Substantia nigra (tissue), 51 donors: ENCODE measurements at places on chromosomes 1 and 21.

DNA sequence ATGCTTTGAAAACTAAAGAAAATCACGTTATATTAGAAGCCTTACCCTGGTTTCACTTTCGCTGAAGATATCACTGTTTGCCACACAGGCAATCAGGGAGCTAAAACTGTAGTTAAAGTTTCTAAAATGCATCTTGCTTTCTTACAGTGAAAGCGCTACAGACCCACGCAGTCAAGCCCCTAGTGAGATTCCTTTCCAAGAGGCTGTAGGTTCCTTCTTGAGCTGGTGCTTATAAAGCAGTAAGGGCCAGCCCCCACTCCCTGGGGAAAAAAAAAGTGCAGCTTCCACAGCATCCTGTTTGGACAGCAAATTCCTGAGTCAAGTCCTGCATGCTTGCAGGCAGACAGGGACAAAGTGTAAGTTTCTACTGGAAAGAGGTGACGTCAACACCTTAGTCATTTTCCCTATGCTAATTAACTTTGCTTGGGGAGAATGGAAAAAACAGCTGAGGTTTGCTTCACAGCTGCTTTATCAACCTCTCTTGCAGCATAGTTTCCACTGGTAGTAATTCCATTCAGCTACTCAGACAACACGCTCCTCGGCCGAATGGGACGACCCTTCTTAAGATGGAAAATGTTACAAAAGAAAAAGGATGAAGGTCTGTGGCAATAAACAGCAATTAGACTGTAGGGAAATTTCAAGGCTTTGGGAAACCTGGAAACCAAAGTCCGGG, 14.7 kb upstream of the KCNE1 start:
- peak; percentile 10 for DNase-seq

- no peak for DNase-seq
Observed at GRCh38 chr1:202170726-202171125, 10.3 kb upstream of the PTPN7 start.

DNA sequence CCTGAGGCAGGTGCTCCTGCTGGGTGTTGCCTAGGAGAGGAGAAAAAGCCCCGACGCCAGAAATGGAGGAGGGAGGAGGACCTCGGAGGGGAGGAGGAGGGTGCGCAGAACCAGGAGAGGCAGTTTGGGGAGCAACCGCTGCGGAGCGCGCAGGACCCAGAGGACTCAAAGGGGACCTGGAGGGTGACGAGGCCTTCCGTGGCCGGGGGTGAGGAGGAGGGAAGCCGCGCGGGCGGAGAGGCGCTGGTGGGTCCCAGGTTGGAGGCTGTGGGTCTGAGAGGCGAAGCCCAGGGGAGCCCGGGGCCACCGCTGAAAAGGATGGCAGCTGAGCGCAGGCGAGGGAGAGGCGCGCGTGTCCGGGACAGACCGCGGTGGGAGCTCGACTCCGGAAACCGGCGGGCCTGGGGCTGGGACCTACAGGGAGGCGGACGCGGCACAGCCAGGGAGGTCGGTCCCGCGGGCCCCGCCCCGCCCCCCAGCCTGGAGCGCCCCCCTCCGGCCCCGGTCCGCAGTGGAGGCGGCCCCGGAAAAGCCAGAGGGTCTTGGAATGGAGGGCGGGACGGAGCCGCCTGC, 15.1 kb downstream of the RNF223 start:
- DNase-seq = no peak

DNA sequence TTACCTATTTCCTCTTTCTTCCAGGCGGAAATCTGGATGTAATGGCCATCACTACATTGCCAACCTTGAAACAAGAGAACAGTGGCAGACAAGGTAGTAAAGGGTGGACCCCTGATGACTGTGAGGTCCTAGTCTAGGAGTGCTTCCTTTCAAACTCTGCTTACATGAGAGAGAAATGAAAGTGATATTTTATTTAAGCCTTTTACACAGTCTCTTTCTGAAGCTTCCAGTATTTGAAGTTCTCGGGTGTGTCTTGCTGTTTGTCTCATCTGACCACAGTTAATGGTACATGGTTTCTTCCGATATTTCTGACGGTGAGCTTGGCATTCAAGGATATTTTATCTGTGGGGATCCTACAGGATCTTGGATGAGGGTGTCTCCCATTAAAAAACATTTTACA, 215.2 kb downstream of the SLC45A1 start:
- no peak for DNase-seq

- DNase-seq = no peak
Observed at GRCh38 chr1:202593845-202594244, 116.4 kb downstream of the SYT2 start.

- DNase-seq = no peak
Observed at GRCh38 chr1:17998889-17999288, 108.7 kb upstream of the IGSF21 start.

DNA sequence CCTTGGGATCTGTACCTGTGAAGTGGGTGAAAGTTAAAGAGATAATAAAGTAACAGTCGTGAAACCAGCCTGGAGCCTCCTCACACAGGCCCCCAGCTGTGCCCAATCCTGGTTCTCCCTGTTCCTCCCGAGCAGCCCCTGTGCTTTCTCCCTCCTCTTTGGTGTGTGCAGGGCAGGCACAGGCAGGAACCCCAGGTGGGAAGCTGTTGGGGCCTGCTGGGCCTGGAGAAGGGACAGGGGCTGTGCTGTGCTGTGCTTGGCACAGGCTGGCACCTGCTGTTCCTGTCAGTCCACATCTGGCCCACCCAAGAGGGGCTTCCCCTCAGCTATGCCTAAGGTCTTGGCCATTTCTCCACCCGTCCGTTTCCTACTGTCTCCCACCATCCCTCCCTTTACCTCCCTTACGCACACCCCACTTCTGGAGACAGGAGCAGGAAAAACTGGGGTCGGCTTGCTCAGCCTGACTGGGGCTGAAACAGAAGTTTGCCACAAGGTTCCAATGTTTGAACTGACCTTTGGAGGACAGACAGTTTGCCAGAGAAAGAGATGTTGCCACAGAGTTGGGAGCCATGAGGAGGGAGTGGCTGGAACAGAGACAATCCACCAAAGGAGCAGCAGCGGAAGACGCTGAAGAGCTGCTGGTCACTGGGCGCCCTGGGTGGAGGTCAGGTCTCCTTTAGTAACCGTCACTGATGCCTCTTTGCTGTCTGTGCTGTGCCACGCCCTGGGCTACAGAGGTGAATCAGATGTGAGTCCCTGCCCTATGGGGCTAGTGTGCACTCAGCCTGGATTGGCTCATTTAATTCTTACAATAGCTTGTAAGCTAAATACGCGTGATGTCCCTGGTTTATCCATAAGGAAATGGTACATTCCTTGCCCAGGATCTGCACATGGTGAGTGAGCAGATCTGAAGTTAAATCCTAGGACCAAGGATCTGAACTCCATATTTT, 18.8 kb upstream of the ARTN start:
- no peak for DNase-seq

DNA sequence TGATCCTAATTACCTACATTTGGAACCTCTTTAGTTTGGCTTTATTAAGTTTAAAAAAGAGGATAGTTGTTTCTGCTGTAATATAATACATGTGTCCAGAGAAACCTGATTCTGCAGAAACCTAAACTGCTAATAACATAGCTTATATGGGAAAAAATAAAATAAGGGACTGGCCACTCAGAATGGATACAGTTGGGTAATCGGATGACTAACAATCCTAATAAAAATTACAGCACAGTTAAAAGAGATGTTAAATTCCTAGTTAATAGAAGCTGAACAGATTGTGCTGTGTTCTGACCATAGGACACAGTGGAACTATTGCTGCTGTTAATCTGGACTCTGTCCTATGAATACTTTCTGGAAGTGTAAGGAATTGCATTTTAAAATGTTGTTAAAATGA, 16.0 kb downstream of the ARV1 start:
- DNase-seq = no peak

DNA sequence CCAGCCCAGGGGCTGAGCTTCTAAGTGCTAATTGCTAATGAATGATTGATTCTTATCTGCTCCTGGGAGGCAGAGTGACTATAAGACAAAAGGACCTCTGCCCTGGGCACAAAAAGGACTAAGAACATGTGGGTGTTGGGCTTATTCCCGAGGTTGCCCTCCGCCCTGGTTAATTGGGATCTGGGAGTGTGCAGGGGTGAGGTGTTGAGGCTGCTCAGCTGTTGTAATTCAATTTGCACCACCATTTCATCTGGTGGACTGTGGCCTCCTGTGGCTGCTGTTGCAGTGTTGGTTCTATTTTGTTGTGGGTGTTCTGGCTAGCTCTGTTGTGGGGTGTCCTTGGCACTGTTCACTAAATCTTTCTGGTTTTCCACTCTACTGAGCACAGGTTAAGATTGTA, 13.3 kb downstream of the KNCN start:
- DNase-seq = no peak

DNA sequence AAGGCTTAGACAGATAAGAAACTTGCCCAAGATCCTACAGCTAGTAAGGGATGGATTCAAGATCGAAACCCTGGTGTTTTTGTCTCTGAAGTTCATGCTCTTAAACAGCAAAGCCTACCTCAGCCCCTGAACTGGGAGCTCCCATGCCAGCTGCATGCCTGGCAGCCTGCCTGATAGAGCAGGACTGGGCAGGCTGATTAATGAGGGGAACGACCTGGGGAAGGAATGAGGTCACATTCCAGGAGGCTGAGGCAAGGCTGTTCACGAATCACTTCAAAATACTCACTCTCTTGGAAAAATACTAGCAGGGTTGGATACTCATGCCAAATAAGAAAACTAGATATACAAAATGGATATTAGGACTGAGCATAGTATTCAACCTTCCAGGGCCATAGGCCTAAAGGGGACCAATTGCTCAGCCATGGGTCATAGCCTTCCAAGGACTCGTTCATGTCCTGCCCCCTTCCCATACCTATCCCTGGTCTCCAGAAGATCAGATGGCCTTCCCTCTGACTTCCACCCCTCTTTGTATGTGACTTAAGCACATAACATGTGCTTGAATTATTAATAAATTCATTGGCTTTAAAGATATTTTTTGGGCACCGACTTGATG, 15.6 kb upstream of the TACSTD2 start:
- no peak for DNase-seq

DNA sequence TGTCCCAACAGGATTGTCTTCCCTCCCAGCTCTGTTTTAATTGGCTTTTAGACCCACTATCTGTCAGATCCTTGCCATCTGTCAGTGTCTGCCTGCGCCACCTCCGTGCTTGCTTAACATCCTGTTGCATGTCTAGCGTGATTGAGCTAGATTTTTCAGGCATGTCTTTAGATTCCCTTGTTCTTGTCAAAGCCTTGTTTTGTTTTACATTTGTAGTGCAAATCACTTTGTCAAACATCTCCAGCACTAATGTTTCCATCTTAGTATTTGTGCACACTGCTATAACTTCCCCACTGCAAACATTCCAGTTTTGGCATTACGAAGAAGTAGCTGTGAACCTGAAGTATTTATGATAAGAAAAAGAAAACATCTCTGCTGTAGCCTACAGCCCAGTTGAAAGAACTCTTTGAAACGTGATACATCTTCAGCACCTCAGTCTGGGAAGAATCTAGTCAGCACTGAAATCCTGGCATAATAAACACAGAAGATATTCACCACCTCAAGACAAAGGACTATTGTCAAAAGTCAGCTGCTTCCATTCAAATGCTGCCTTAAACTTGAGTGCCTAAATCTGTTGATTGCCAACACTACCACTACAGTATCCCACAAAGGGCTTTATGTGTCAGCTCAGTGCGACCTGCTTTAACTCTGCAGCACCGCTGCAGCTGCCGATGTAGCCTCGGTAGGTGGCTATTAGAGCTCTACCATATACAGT, 105.0 kb downstream of the FNBP1L start:
- peak; percentile 9 for DNase-seq

- no peak for DNase-seq
Observed at GRCh38 chr1:52907068-52907811, 14.3 kb downstream of the ECHDC2 start.

DNA sequence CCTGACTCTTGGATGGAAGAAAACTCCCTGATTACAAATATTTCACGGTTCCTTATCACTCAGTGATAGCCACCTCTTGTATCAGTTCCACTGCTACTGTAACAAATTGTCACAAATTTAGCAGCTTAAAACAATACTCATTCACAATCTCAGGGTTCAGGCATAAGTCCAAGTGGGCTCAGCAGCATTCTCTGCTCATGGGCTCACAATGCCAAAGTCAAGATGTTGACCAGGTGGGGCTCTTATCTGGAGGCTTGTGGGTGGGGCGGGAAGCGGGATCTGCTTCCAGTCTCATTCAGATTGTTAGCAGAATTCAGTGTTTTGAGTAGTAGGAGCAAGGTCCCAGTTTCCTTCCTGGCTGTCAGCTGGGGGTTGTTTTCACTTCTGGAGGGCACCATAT, 137.3 kb upstream of the FAM78B start:
- no peak for DNase-seq

GRCh38 chr1:168520832-168521231, 23.0 kb downstream of the XCL2 start:
- DNase-seq = no peak

DNA sequence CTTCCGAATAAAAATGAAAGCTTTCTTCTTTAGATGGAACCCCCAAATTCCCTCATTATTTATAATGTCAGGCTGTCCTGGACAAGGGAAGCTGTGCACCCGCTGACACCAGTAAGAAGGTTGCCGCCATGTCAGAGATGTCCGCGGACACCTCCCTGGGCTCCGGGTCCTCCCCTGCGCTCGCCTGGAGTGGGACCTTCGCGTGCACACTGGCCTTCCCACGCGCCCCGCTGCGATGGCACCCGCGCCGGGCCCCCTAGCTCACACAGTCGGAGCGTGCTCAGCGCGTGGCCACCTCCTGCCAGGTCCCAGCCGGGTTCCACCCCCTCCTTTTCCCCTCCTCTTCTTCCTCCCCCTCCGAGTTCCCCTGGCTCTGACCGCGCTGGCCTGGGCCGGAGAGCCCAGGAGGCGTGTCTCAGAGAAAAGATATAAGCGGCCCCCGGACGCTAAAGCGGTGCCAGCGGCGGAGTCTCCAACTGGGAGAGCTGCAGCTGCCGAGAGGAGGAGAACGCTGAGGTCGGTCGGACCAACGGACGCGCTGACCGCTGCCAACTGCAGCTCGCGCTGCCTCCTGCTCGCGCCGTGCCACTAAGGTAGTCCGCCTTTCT, at the start of gene G0S2:
TSS of gene G0S2 (plus strand) at position 456 of the 608 bp plus-strand sequence. CDS start 273 bp downstream, outside the sequence.
- peak; percentile 26 for DNase-seq

DNA sequence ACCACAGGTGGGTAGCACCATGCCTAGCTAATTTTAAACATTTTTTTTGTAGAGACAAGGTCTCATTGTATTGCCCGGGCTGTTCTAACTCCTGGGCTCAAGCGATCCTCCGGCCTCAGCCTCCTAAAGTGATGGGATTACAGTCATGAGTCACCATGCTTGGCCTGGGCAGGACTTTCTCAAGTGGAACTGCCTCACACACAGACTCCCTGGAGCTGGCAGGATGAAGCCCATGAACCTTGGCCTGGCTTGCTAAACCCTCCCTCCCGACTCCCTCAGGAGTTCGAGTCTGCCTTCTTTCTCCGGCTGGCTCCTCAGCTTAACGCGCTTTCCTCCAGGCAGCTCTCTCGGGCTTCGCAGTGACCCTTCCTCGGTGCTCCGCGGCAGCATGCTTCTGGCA, 7.7 kb upstream of the ECE1 start:
- no peak for DNase-seq
